ENCODE measurements at places on chromosomes 1 and 21. TPM values are rescaled to one million over a fixed set of nuclear protein-coding genes. Genes with fewer than 3 reads are reported as not detected.

GRCh38 chr1:5765997-5766913, 226.0 kb downstream of the NPHP4 start:
- no peaks in the 10 kb centered on the region for H3K4me1 ChIP-seq
- no peak for DNase-seq
- H3K27me3 ChIP-seq = no peaks in the 10 kb centered on the region
- H3K27ac ChIP-seq = no peak overlapping the region
- H3K36me3 ChIP-seq = no peaks in the 10 kb centered on the region
- H3K4me3 ChIP-seq = no peak overlapping the region

- H3K4me3 ChIP-seq = no peak overlapping the region
- H3K27ac ChIP-seq = no peak overlapping the region
- no peaks in the 10 kb centered on the region for H3K27me3 ChIP-seq
- no peaks in the 10 kb centered on the region for H3K4me1 ChIP-seq
- no peaks in the 10 kb centered on the region for H3K36me3 ChIP-seq
These were observed 20.7 kb upstream of the RCC2 start for GRCh38 chr1:17460219-17460618.

- no peak for DNase-seq
- H3K4me3 ChIP-seq = no peak overlapping the region
- peaks cover 5% of the 10 kb centered on the region for H3K4me1 ChIP-seq
- no peak overlapping the region for H3K27ac ChIP-seq
- H3K27me3 ChIP-seq = peaks cover 40% of the 10 kb centered on the region
These were observed 3.1 kb downstream of the ARHGEF10L start for GRCh38 chr1:17542645-17543044.

Gene LCE1E
- polyA plus RNA-seq = not detected

Gene TMEM240
- 4.5 TPM for polyA plus RNA-seq

Gene TMEM125
- polyA plus RNA-seq = 36.1 TPM

- H3K27ac ChIP-seq = no peak overlapping the region
- H3K4me3 ChIP-seq = no peak overlapping the region
- no peaks in the 10 kb centered on the region for H3K27me3 ChIP-seq
- no peak for DNase-seq
These were observed 10.5 kb upstream of the RPTN start for GRCh38 chr1:152169366-152170025.

Data from left lung (tissue), 14 donors.